ENCODE measurements at places on chromosomes 4 and X.

DNA sequence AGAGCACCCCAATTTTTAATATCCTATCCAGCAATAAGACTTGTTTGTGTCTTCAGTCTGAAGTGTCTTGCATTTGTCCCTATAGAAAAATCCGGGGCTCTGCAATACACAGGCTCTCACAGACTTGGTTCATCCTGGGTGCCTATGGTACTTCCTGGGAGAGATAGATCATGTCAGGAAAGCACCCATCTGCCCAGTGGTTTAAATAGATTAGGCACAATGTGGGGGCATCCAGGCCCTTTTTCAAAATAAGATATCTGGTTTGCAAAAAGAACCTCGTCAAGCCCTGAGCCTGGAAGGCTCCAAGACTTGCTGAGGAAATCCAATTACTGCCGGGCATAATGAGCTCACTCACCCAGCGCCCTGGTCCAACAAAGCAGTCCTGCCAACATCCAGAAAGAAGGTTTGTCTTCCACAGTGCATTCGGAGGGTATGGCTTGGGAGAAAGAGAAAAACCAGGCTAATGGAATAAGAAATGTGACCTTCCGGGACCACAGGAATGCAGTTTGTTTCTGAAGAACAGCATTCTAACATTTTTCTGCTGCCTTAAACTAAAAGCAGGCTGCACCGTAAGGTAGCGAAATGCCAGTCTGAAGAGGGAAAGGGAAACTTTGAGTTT lies 11.6 kb downstream of the JAKMIP1 start:
- H3K27me3 ChIP-seq: peaks cover 26% of the 10 kb centered on the region
- no peaks in the 10 kb centered on the region for H3K36me3 ChIP-seq
- no peak overlapping the region for H3K27ac ChIP-seq

GRCh38 chrX:30533266-30533665 lies 44.3 kb downstream of the TASL start:
- no peaks in the 10 kb centered on the region for H3K4me1 ChIP-seq
- H3K4me3 ChIP-seq: no peak overlapping the region
- H3K27ac ChIP-seq: no peak overlapping the region
- H3K27me3 ChIP-seq: no peaks in the 10 kb centered on the region

DNA sequence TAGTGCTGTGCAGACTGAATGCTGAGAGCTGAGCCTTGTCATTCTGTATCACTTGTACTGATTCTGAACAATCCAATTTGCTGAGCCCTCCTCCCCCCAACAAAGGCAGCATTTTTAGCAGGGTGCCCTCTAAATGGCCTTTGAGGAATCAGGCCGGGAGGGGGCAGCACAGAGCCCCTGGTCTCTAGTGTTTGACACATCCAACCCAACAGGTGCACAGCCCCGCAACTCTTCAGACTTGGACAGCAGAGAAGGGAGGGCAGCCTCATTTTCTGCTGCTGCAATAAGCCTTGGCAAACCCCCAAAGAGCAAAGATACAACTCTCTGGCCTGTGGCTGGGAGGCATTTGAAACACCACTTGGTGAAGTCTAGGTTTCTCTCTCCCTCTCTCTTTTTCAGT lies 3.4 kb downstream of the ATP1B4 start:
- no peak for DNase-seq
- H3K4me3 ChIP-seq: no peak overlapping the region
- no peaks in the 10 kb centered on the region for H3K4me1 ChIP-seq
- no peaks in the 10 kb centered on the region for H3K27me3 ChIP-seq
- H3K36me3 ChIP-seq: no peaks in the 10 kb centered on the region

GRCh38 chr4:137274404-137274803 lies 257.9 kb downstream of the PCDH18 start:
- no peaks in the 10 kb centered on the region for H3K4me1 ChIP-seq
- H3K4me3 ChIP-seq: no peak overlapping the region
- DNase-seq: no peak
- no peaks in the 10 kb centered on the region for H3K27me3 ChIP-seq
- no peaks in the 10 kb centered on the region for H3K36me3 ChIP-seq
- no peak overlapping the region for H3K27ac ChIP-seq

DNA sequence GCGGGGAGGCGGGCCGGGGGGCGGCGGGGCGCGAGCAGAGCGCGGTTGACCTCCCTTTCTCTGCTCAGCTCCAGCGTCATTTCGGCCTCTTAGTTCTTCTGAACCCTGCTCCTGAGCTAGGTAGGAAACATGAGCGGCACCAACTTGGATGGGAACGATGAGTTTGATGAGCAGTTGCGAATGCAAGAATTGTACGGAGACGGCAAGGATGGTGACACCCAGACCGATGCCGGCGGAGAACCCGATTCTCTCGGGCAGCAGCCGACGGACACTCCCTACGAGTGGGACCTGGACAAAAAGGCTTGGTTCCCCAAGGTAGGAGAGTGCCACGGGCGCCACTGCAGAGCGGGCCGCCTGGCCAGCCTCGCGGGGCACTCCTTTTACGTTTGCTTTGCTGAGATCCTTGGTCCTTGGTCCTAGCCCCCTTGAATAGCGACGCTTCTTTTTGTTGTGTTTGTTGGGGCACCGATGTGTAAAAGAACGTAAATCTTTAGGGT lies at the start of gene HTATSF1:
Gene HTATSF1, plus strand, starts transcription at position 37 of the 497 bp plus-strand sequence. Its CDS starts 93 bp downstream, at position 130.
- peak within 1 kb of the TSS; percentile 66 for H3K4me3 ChIP-seq
- no peaks in the 10 kb centered on the region for H3K27me3 ChIP-seq
- peaks cover 9% of the 10 kb centered on the region for H3K4me1 ChIP-seq

GRCh38 chr4:168257768-168258167 lies 60.8 kb downstream of the DDX60 start:
- H3K27ac ChIP-seq: no peak overlapping the region
- no peaks in the 10 kb centered on the region for H3K4me1 ChIP-seq
- peaks cover 35% of the 10 kb centered on the region for H3K36me3 ChIP-seq
- no peak overlapping the region for H3K4me3 ChIP-seq
- H3K27me3 ChIP-seq: no peaks in the 10 kb centered on the region

- no peaks in the 10 kb centered on the region for H3K36me3 ChIP-seq
- no peak overlapping the region for H3K27ac ChIP-seq
- no peaks in the 10 kb centered on the region for H3K27me3 ChIP-seq
Measured at GRCh38 chr4:22873899-22874298, 181.2 kb downstream of the GBA3 start.

- DNase-seq: no peak
- H3K4me1 ChIP-seq: no peaks in the 10 kb centered on the region
- no peak overlapping the region for H3K4me3 ChIP-seq
Measured at GRCh38 chrX:80282535-80282934, 137.7 kb upstream of the TENT5D start.

DNA sequence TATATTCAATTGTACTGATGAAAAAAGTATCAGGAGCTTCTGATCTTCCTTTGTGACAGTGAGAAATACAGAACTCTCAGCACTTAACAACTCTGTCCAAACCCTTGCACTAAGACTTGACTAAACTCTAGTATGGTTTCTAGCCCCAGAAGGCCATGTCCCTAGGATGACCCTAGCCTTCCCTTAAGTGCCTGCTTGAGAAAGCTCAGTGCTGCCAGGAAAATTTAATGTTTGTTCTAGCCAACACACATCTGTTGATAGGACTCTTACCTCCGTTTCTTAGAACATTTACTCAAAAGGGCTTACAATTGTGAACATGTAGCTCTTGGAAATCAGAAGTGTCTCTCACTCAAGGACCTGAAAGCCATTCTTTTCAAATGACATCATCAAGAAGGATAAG lies 1055.2 kb upstream of the FTHL17 start:
- no peak overlapping the region for H3K27ac ChIP-seq
- no peaks in the 10 kb centered on the region for H3K27me3 ChIP-seq
- no peak overlapping the region for H3K4me3 ChIP-seq
- DNase-seq: no peak

DNA sequence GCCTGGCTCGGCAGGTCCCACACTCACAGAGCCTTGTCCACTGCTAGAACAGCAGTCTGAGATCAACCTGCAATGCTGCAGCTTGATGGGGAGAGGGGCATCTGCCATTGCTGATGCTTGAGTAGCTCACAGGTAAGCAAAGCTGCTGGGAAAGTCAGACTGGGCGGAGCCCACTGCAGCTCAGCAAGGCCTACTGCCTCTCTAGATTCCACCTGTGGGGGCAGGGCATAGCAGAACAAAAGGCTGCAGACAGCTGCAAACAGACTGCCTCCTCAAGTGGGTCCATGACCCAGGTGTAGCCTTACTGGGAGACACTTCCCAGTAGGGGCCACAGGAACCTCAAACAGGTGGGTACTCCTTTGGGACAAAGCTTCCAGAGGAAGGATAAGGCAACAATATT lies 110.6 kb upstream of the ADAMTS3 start:
- H3K27me3 ChIP-seq: no peaks in the 10 kb centered on the region
- no peak for DNase-seq
- H3K4me3 ChIP-seq: no peak overlapping the region
- H3K27ac ChIP-seq: no peak overlapping the region

GRCh38 chr4:89284828-89285227 lies 22.8 kb downstream of the GPRIN3 start:
- no peak overlapping the region for H3K27ac ChIP-seq
- H3K4me1 ChIP-seq: peaks cover 4% of the 10 kb centered on the region
- no peak overlapping the region for H3K4me3 ChIP-seq

DNA sequence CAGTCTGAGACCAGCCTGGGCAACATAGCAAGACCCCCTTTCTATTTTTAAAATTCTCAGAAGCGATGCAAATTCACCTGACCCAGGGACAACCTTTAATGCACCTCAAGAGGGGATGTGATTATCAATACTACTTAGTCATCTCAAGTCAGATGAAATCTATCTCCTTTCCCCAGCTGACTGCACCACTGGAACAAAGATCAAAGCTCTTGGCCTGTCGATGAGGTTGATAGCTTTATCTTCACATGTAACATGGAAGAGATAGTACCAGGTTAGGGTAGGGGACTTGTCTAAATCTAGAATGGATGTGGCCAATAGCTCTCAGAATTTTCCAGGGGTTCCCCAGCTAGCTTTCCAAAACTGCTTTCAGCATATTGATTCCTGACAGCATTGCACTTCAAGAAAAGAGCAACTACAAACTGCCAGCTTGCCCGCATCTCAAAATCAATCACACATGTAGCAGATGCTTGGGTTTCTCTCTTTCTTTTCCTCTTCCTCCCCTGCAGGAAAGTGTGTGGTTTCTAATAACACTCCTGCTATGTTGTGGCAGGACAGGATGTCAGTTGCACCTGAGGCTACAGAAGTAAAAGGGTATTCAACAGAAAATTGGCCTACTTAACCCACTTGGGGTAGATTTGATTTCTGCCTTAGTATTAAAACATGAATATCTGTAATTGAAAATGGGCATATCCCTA lies 12.2 kb upstream of the TMEM164 start:
- no peaks in the 10 kb centered on the region for H3K36me3 ChIP-seq
- H3K27me3 ChIP-seq: no peaks in the 10 kb centered on the region
- H3K27ac ChIP-seq: no peak overlapping the region
- H3K4me3 ChIP-seq: no peak overlapping the region
- H3K4me1 ChIP-seq: no peaks in the 10 kb centered on the region
- no peak for DNase-seq

DNA sequence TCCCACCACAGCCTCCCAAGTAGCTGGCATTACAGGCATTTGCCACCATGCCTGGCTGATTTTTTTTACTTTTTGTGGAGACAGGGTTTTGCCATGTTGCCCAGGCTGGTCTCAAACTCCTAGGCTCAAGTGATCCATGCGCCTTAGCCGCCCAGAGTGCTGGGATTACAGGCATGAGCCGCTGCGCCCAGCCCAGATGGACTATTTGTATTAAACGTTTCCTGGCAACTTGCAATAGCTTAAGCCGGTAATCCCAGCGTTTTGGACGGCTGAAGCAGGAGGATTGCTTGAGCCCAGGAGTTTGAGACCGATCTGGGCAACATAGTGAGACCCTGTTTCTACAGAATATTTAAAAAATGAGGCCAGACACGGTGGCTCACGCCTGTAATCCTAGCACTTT lies 18.4 kb downstream of the UBE2K start:
- peaks cover 24% of the 10 kb centered on the region for H3K4me1 ChIP-seq
- no peaks in the 10 kb centered on the region for H3K27me3 ChIP-seq
- H3K36me3 ChIP-seq: peaks cover 4% of the 10 kb centered on the region
- no peak overlapping the region for H3K27ac ChIP-seq

GRCh38 chrX:107323786-107324492 lies 117.5 kb downstream of the DNAAF6 start:
- no peak overlapping the region for H3K4me3 ChIP-seq
- peaks cover 5% of the 10 kb centered on the region for H3K27me3 ChIP-seq
- DNase-seq: no peak
- H3K27ac ChIP-seq: no peak overlapping the region
- H3K4me1 ChIP-seq: peaks cover 10% of the 10 kb centered on the region

GRCh38 chr4:41217374-41217773 lies 3.0 kb upstream of the APBB2 start:
- H3K4me3 ChIP-seq: no peak overlapping the region
- DNase-seq: no peak
- peaks cover 36% of the 10 kb centered on the region for H3K4me1 ChIP-seq
- H3K27me3 ChIP-seq: no peaks in the 10 kb centered on the region

DNA sequence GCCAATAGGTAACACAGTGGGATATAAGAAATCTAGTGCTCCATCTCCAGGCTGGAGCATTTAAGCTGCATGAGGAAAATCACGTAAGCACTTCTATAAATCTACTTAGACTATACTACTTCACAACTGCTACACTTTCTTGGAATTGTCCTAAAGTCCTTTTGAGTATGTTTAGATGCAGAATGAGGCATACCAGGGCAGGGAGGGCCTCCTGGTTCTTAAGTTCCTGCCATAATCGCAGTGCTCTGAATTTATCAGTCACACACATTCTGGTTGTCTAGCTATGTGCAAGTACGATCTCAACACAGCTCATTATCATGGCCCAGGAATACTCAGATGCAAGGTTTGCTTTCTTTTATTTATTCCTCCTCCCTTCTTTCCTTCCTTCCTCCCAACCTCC lies 130.3 kb downstream of the GUCY2F start:
- H3K4me3 ChIP-seq: no peak overlapping the region
- no peaks in the 10 kb centered on the region for H3K27me3 ChIP-seq
- no peak overlapping the region for H3K27ac ChIP-seq
- no peaks in the 10 kb centered on the region for H3K36me3 ChIP-seq

GRCh38 chr4:62204136-62204535 lies 1004.0 kb downstream of the ADGRL3 start:
- no peak for DNase-seq
- H3K27ac ChIP-seq: no peak overlapping the region
- no peaks in the 10 kb centered on the region for H3K27me3 ChIP-seq
- no peak overlapping the region for H3K4me3 ChIP-seq
- no peaks in the 10 kb centered on the region for H3K36me3 ChIP-seq
- H3K4me1 ChIP-seq: no peaks in the 10 kb centered on the region

DNA sequence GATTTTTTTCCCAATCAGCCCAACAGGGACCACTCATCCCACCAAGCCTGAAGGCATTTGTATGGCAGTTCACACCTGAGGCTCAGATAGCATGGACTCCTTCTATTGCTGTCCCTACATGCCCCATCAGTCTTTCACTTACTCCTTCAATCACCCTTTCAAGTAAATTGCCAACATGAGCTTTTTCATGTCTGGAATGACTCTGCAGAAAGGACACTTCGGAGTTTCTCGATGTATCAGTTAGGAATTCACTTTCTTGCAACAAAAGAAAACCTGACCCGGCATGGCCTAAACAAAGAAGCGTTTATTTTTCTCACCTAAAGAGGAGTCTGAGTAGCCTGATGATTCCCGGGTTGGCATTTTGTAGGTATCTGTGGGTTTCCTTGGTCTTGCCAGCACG lies 38.6 kb downstream of the RXFP1 start:
- no peak for DNase-seq
- H3K27ac ChIP-seq: no peak overlapping the region
- no peaks in the 10 kb centered on the region for H3K4me1 ChIP-seq
- no peaks in the 10 kb centered on the region for H3K36me3 ChIP-seq
- no peak overlapping the region for H3K4me3 ChIP-seq

Data from suprapubic skin (tissue), 4 donors.